Naive B cell (primary cell): ENCODE measurements at places on chromosomes 5 and 9.

DNA sequence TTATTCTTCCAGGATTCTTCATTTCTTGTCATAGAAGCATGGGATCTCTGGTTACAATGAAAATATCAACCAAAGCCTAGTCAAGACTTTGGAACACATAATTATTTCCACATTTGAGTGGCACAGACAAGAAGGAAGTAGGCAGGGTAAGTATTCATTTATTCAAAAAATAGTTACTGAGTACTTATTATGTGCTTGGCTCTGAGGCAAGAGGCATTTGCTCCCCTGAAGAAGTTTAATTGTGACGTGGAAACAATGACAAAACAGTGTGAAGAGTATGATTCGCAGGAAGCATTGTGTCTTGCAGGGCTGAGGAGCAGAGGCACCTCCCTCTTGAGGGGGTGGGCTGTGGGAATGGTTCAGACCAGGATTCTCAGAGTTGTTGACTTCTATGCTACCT lies 45.0 kb upstream of the TNFSF15 start:
- DNase-seq = no peak

DNA sequence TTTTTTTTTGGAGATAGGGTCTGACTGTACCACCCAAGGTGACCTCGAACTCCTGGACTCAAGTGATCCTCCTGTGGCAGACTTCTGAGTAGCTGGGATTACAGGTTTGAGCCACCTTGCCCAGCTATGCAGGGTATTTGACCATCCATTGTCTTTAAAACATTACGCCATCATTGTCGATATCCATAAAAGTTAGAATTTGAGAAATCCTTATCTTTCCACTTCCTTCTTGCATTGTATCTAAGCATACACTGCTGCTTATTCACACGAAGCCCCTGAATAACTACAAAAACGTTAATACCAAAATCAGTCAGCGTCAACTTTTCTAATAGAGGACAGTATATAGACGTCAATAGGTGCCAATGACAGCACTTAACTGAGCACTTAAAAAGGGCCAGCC lies 5.4 kb upstream of the OTULINL start:
- DNase-seq = no peak

DNA sequence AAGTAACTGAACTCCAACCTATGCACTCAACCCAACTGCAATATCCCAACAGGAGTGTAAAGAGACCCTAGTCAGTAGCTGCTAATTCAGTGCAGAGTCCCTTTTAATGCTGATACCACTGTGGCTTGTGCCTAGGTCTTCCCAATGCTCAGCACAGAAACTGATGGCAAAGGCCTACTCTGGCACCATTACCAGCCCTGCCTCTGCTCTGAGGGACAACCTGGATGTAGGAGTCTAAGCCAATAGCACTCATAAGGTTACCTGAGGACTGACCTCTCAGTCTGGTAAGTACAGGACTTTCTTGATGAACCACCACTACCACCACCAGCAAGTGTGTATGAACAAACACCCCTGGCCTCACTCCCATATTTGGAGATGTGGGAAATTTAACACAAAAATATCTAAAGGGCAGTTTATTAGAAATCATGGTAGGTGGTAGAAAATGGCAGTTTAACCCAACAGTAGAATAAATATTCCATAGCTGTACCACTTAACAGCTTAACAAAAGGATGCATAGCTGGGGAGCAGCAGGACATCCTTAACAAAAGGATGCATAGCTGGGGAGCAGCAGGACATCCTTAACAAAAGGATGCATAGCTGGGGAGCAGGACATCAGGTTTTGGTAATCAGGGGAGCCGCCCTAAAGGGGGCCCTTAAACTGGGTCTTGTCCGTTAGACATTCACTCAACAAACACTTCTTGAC lies 11.0 kb upstream of the DNAJA1 start:
- DNase-seq = no peak

GRCh38 chr9:86531273-86531970 lies 177.2 kb upstream of the TUT7 start:
- no peak for DNase-seq

GRCh38 chr5:95220381-95220780 lies 64.5 kb downstream of the MCTP1 start:
- DNase-seq = no peak

- no peak for DNase-seq
Observed at GRCh38 chr5:145920542-145921210, 15.7 kb upstream of the SH3RF2 start.

- no peak for DNase-seq
Observed at GRCh38 chr9:98172604-98173003, 19.8 kb downstream of the CORO2A start.

DNA sequence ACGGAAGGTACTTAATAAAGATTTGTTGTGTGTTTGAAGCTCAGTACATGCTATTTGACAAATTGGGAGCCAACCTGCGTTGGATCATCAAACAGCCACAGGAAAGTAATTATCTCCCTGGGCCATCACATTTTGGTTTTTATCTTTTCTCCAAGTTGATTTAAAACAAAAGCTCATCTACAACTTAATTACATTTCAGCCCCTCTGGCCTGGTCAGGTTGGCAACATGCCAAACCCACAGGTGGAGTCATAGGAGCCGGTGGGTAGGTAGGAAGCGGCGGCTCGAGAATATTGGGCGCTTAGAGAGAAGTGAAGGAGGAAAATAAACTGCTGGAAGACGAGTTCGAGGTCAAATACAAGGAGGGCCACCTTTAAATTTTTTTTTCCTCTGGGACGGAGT lies 64.9 kb upstream of the FANCC start:
- no peak for DNase-seq

- DNase-seq = no peak
Observed at GRCh38 chr5:40626801-40627200, 52.9 kb upstream of the PTGER4 start.

GRCh38 chr9:117454711-117455110 lies 39.9 kb upstream of the ASTN2 start:
- DNase-seq = no peak

- no peak for DNase-seq
Observed at GRCh38 chr5:154356958-154357357, 88.8 kb upstream of the SAP30L start.

DNA sequence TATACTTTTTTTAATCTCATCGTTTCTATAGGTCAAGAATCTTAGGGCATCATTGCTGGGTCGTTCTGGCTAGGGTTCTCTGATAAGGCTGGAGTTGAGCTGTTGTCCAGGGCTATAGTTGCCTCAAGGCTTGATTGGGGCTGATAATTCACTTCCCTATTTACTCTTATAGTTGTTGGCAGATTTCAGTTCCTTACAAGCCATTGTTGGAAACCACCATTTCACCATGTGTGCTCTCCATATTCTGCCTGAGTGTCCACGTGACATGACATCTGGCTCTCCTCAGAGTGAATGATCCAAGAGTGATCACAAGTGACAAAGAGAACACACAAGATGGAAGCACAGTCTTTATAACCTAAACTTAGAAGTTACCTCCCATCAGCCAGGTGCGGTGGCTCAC lies 852.2 kb downstream of the EFNA5 start:
- no peak for DNase-seq

- DNase-seq = no peak
Observed at GRCh38 chr5:14489643-14490042, 91.9 kb upstream of the OTULINL start.
